ENCODE measurements at places on chromosomes 1 and 21.

DNA sequence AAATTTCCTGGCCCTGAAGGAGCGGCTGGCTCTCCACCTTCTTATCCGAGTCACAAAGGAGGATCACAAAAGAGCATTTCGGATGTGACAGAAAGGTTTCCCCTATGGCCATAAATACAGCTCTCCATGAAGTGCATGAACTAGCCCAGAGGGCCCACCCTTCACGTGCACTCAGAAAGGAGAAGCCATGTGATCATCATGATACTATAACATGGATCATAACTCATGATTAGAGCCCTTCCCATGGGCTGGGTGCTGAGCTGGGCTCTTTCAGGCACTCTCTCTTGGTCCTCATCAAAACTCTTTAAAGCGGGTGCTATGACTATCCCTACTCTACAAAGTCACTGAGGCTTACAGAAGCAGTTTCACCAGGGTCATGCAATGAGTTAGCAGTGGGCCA, 135.0 kb downstream of the PTPRU start:
- no peak for DNase-seq

- DNase-seq, result no peak
Observed at GRCh38 chr1:201088395-201088794, 23.8 kb downstream of the CACNA1S start.

GRCh38 chr1:156122519-156123355, 8.2 kb downstream of the LMNA start:
- peak; percentile 95 for DNase-seq

GRCh38 chr21:18772897-18773296, 369.3 kb upstream of the TMPRSS15 start:
- DNase-seq, result no peak

DNA sequence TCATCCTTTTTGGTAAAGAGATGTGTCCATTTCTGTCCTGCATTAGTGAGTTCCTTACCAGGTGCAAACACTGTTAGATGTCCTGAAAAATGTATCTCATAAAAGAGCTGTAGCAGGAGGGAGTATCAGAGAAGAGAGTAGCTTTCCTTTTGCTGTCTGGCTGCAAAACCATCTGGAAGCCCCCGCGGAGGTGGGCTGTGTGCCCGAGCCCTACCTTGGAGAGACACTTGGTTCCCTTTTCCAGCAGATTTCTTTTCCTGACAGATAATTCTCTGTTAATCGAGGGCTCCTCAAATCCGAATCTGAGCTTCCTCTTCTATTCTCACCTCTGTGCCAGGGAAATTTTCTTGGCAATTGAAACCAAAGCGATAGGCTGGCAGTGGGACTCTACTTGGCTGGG, 53.0 kb downstream of the KIF26B start:
- DNase-seq, result no peak

GRCh38 chr1:94039871-94040569, 80.9 kb downstream of the ABCA4 start:
- no peak for DNase-seq

- DNase-seq, result no peak
Observed at GRCh38 chr1:246582301-246583055, 16.2 kb downstream of the CNST start.

DNA sequence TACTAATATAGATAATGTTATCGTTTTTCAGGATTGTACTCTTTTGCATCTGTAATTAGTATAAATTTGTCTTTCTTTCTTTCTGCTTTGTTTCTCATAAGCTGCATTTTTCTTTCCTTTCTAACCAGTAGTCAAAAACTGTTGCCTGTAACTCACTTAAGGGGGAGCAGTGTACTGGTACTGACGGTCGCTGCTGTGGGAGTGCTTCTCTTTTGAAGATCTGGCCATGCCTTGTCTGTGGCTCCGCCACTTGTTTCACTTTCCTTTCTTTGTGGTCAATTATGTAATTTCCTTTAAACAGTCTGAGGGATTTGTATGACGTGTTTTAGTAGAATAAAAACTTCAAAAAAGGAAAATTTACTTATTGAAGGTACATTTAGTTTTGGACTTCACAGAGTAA, 37.0 kb downstream of the MIA3 start:
- DNase-seq, result peak; percentile 66

GRCh38 chr1:183433703-183434102, 15.5 kb upstream of the NMNAT2 start:
- no peak for DNase-seq

- peak; percentile 20 for DNase-seq
Observed at GRCh38 chr21:28822486-28823335, 170.0 kb downstream of the LTN1 start.

Measured in choroid plexus epithelial cell (primary cell).